ENCODE measurements at places on chromosomes 16 and 17.

DNA sequence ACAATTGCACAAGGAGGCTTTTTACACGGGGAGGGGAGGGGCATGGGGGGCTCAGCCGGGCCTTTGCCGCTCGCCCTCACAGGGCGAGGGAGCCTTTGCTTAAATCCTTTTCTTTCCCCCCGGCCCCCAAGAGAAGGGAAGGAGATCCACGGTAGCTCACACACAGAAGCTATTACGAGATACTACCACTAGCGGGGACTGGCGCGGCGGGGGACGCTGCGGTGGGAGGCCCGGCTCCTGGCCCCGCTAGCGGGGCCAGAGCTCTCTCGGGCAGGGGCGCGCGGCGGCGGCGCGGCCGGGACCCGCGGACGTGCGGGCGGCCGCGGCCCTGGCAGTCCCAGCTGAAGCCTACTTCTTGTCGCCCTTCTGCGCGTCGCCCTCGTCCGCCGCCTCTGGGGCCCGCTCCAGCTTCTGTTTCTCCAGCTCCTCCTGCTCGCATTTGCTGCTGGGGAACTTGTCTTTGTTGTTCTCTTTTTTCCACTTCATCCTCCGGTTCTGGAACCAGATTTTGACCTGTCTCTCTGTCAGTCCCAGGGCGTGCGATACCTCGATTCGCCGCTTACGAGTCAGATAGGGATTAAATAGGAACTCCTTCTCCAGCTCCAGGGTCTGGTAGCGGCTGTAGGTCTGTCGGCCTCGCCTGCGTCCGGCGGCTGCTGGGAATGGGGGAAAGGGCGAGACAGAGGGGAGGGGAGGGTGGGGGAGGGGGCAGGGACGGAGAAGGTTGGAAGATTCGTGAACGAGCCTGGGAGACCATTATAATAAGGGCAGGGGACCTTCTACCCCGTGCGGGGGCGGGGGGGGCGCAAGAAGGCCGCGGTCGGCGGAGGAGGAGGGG lies 2.0 kb downstream of the HOXB8 start:
- H3K4me3 ChIP-seq = peak overlapping the region; percentile 65
- DNase-seq = peak; percentile 54
- H3K4me1 ChIP-seq = peaks cover 48% of the 10 kb centered on the region
- H3K36me3 ChIP-seq = peaks cover 11% of the 10 kb centered on the region
- H3K27me3 ChIP-seq = peaks cover 79% of the 10 kb centered on the region
- no peak overlapping the region for H3K27ac ChIP-seq

GRCh38 chr16:1781758-1782407 lies 488 bp downstream of the SPSB3 start:
- peak overlapping the region; percentile 76 for H3K27ac ChIP-seq
- peaks cover 22% of the 10 kb centered on the region for H3K4me1 ChIP-seq
- H3K36me3 ChIP-seq = peaks cover 6% of the 10 kb centered on the region

DNA sequence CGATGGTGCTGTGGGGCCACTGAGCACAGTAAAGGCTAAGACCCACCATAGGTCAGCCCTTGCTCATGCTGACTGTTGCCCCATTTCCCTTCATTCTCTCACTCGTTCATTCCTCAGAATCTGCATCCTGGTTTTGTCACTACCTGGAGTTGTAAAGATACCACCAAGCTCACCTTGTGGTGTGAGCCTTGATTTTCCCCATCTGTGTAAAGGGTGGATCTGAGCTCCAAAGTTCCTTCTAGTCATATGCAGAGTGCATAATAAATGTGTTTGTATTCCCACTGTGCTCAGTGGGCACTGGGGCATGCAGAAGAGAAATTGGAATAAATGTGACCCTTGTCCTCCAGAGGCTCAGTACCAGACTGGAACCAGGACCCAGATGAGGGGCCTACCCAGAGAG lies 35.2 kb upstream of the MEOX1 start:
- no peak overlapping the region for H3K27ac ChIP-seq
- peaks cover 12% of the 10 kb centered on the region for H3K27me3 ChIP-seq
- no peak overlapping the region for H3K4me3 ChIP-seq

GRCh38 chr17:27268394-27269085 lies 25.4 kb upstream of the WSB1 start:
- DNase-seq = no peak
- no peak overlapping the region for H3K4me3 ChIP-seq
- peaks cover 20% of the 10 kb centered on the region for H3K27me3 ChIP-seq
- no peak overlapping the region for H3K27ac ChIP-seq
- H3K36me3 ChIP-seq = no peaks in the 10 kb centered on the region

- no peak overlapping the region for H3K27ac ChIP-seq
- no peaks in the 10 kb centered on the region for H3K4me1 ChIP-seq
- no peaks in the 10 kb centered on the region for H3K36me3 ChIP-seq
- no peak overlapping the region for H3K4me3 ChIP-seq
- DNase-seq = no peak
- no peaks in the 10 kb centered on the region for H3K27me3 ChIP-seq
These were observed 323.0 kb downstream of the KCNJ2 start for GRCh38 chr17:70492368-70492767.

- peaks cover 7% of the 10 kb centered on the region for H3K27me3 ChIP-seq
- H3K27ac ChIP-seq = no peak overlapping the region
- DNase-seq = no peak
- peaks cover 9% of the 10 kb centered on the region for H3K4me1 ChIP-seq
These were observed 65.0 kb downstream of the CRISPLD2 start for GRCh38 chr16:84884596-84885341.

DNA sequence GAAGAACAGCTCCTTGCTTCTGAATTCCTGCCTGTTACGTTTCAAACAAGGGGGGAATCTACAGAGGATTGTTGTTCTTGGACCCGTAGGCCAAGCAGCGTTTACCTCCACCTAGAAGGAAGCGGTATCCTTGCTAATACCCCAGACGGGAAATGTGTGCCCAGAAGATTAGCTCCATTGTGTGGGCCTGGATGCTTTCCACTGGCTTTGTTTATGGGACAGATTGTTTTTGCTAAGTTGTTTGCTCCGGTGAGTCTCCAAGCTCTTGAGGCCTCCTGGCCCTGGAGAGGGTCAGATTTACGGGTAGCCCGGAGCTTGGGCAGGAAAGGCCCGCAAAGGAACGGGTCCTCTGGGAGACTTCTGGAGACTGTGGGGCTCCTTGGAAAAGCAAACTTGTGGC lies 28.4 kb upstream of the MRTFB start:
- peaks cover 3% of the 10 kb centered on the region for H3K4me1 ChIP-seq
- no peak overlapping the region for H3K4me3 ChIP-seq
- H3K36me3 ChIP-seq = no peaks in the 10 kb centered on the region
- no peaks in the 10 kb centered on the region for H3K27me3 ChIP-seq
- DNase-seq = no peak

DNA sequence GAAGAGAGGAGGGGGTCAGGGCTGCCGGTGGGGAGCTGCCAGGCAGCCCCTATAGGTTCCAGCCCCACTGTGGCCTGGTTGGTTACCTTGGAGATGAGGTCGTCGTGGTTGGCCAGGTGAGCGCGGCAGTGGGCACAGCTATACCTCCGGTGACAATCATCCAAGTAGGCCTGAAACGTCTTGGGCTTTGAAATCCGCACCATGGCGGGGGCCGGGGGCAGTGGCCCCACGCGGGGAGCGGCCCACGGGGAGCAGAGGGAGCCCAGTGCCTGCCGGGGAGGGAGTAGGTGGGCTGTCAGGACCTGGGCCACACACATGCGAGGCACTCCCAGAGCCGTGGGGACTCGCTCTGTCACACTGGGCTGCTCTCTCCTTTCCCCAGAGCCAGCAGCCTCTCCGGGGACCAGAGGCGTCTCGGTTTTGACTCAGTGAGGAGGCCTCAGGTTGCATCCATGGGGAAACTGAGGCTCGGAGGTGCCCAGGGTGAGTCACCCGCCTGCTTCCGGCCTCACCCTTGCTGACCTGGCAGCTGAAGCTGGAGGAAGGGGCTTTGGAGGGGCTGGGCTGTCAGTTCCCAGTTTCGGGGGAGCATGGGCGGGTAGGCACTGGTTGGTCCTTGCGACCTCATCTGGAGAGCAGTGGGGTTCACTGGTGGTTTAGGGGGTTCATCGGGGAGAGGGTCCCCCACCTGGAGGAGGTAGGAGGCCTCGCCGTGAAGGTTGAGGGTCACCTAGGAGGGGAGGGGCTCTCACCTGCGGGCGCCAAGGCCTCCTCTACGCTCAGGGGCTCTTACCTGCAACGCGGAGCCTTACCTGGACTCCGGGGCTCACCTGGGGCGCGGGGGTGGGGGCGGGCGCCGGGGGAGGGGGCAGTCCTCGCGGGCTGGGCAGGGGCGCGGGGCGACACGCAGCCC lies 591 bp downstream of the YPEL3 start:
- H3K4me3 ChIP-seq = peak overlapping the region; percentile 85
- no peaks in the 10 kb centered on the region for H3K27me3 ChIP-seq
- peaks cover 50% of the 10 kb centered on the region for H3K4me1 ChIP-seq

GRCh38 chr17:12667299-12667958 lies 1.7 kb downstream of the MYOCD start:
- no peak overlapping the region for H3K4me3 ChIP-seq
- no peak overlapping the region for H3K27ac ChIP-seq
- H3K4me1 ChIP-seq = no peaks in the 10 kb centered on the region
- H3K27me3 ChIP-seq = peaks cover 31% of the 10 kb centered on the region

- H3K27me3 ChIP-seq = no peaks in the 10 kb centered on the region
- no peak overlapping the region for H3K4me3 ChIP-seq
- H3K36me3 ChIP-seq = no peaks in the 10 kb centered on the region
- no peak for DNase-seq
These were observed 181.8 kb upstream of the CIBAR2 start for GRCh38 chr16:85293904-85294642.

DNA sequence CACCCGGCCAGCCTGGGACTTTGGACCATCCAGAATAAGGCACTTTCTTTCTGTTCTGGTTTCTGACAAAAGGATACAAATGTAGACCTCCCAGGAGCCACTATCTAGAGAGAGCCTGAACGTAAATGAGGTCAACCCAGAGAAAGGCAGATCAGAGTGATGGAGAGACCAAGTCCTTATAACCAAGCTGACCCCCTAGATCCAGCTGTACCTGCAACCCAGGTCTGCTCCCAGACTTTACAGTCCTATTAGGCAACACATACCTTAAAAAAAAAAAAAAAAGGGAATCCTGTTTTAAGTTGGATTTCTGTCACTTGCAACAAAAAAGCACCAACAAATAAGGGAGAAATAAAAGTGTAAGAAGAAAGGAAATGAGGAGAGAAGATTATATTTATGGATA lies 23.2 kb downstream of the CPPED1 start:
- peaks cover 79% of the 10 kb centered on the region for H3K36me3 ChIP-seq
- peaks cover 30% of the 10 kb centered on the region for H3K4me1 ChIP-seq
- DNase-seq = no peak
- no peak overlapping the region for H3K4me3 ChIP-seq
- no peak overlapping the region for H3K27ac ChIP-seq

DNA sequence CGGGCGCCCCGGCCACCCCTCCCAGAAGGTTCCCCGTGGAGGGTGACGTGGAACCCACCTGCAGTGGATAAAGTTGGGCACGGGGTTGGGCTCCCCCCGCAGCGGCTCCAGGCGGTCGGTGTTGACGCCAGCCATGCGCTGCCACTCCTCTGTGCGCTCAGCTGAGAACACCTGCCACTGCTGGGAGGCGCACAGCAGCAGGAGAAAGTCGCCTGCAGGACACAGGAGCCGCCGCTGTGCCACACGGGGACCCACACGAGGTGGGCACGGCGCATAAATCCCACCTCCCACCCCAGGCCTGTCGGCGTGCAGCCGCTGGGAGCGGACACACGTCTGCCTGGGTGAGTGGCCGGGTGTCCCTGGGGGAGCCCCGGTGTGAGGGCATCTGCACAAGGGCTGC lies 20.7 kb downstream of the CTU2 start:
- no peaks in the 10 kb centered on the region for H3K27me3 ChIP-seq
- H3K4me1 ChIP-seq = peaks cover 8% of the 10 kb centered on the region
- no peak for DNase-seq
- no peak overlapping the region for H3K4me3 ChIP-seq

All from activated CD4-positive, alpha-beta memory T cell treated with anti-CD3 and anti-CD28 coated beads, Interleukin-2, amount 10 ng/mL, durations not matched to agents 7 days and 5 days (primary cell).